Testis (tissue), 5 donors: ENCODE measurements at places on chromosomes 6 and 20. TPM values are rescaled to one million over a fixed set of nuclear protein-coding genes. Genes with fewer than 3 reads are reported as not detected.

AKAP7 gene
- total RNA-seq: 32.4 TPM

RAET1E gene
- total RNA-seq: 0.31 TPM

LY6G6F gene
- total RNA-seq: not detected

SLC13A3 gene
- total RNA-seq: 4.1 TPM

GRCh38 chr6:4224067-4224978, 88.9 kb upstream of the ECI2 start:
- no peaks in the 10 kb centered on the region for H3K27me3 ChIP-seq
- H3K4me1 ChIP-seq: peaks cover 11% of the 10 kb centered on the region
- H3K27ac ChIP-seq: peak overlapping the region; percentile 39
- H3K36me3 ChIP-seq: no peaks in the 10 kb centered on the region
- H3K4me3 ChIP-seq: no peak overlapping the region
- DNase-seq: peak; percentile 66

DNA sequence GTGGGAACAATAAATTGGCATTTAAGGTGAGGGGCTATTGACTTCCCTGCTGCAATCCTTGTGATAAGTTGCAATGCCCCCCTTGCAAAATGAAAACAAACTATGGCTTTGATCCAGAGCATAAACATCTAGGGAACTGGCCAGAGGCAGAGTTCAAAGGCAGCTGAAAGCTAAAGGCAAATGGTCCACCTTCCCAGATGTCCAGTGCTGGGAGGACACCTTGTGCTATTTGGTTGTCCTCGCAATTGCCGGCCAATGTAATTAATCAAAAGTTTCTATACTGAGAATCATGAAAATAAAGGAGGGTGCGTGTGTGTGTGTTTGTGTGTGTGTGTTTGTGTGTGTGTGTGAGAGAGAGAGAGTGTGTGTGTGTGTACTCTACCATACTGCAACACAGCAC, 337.4 kb downstream of the CBLN4 start:
- H3K36me3 ChIP-seq: no peaks in the 10 kb centered on the region
- H3K4me1 ChIP-seq: no peaks in the 10 kb centered on the region
- no peak overlapping the region for H3K27ac ChIP-seq
- DNase-seq: no peak
- no peak overlapping the region for H3K4me3 ChIP-seq

GRCh38 chr6:147699140-147699539, 190.7 kb downstream of the SAMD5 start:
- no peaks in the 10 kb centered on the region for H3K27me3 ChIP-seq
- no peak overlapping the region for H3K4me3 ChIP-seq
- DNase-seq: no peak
- H3K4me1 ChIP-seq: peaks cover 7% of the 10 kb centered on the region

DNA sequence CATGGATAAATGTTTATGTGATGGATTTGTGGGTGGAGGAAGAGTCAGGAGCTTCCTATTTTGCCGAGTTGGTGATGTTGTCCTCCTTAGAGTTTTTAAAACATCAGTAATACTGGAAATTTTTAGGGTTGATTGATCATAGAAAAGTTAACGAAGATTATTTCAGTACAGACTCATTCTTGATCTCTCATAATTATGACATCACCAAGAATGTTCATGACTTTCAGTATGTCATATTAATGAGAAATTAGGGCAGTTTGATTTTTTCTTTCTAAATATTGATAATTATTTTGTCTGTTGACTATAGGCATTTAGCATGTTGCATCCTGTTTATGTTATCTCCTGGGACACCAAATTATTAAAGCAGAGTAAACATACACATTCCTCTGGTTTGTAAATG, 512.2 kb downstream of the CD109 start:
- H3K36me3 ChIP-seq: no peaks in the 10 kb centered on the region
- DNase-seq: no peak
- no peaks in the 10 kb centered on the region for H3K4me1 ChIP-seq
- no peaks in the 10 kb centered on the region for H3K27me3 ChIP-seq
- no peak overlapping the region for H3K4me3 ChIP-seq

DNA sequence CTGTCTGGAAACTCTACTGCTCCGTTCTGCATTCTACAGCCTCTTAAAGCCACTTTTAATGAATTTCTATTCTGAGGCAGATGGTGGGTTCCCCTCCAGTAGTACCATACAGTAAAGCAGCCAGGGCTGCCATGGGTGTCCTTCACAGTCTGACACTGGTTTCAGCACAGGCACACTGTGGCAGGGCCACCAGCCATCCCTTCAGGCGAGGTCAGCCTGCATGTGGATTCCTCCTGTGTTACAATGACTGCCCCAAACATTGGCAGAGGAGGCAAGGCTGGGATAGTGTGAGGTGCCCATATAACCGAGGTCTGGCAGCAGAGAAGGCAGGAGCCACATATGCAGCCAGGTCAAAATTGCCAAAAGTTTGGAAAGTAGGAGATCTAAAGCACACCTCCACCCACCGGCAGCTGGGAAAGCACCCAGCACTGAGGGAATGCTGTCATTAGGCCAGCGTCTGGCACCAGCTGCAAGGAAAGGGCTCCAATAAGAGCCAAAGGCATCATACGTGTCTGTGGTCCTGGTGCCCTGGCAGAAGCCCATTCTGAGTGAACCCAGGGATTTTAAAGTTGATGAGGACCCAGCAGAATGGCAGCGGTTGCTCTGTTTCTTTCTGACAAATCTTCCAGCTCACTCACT, 24.0 kb downstream of the STK35 start:
- H3K27me3 ChIP-seq: no peaks in the 10 kb centered on the region
- H3K36me3 ChIP-seq: no peaks in the 10 kb centered on the region
- DNase-seq: no peak
- no peak overlapping the region for H3K27ac ChIP-seq

DNA sequence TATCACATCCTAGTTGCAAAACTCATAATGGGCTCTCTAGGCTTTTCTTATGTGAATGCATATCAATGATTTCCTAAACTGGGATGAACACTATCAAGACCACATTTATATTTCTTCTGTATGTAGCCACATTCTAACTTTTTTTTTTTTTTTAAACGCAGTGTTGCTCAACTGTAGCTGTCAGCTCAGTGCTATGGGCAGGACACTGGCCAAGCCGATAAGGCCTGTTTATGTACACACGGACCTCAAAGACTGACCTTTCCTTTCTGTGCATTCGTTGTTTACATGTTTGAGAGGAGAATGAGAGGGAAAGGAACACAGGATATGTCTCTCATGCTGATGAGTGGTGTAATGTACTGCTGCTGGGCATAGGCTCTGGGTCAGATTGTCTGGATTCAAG, 75.1 kb upstream of the B3GAT2 start:
- H3K4me1 ChIP-seq: no peaks in the 10 kb centered on the region
- H3K27ac ChIP-seq: no peak overlapping the region
- no peaks in the 10 kb centered on the region for H3K36me3 ChIP-seq

DNA sequence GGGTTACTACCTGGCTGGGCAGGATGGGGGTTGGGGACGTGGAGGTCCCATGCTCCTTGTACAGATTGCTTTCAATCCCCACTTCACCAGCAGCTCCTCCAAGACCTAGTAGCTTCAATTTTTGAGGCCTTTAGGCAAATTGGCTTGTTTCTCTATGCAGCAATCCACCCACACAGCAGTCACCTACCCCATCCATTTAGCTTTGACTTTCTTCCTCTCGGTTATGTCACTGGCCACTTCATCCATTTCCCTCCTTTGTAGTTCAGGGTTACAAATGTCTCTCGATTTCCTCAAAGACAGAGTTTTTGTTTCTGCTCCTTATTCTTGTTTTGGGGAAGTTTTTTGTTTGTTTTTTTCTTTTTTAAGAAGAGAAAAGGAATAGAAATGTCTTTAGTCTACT, 33.4 kb upstream of the RSPO4 start:
- no peaks in the 10 kb centered on the region for H3K36me3 ChIP-seq
- no peaks in the 10 kb centered on the region for H3K4me1 ChIP-seq
- no peak overlapping the region for H3K4me3 ChIP-seq

DNA sequence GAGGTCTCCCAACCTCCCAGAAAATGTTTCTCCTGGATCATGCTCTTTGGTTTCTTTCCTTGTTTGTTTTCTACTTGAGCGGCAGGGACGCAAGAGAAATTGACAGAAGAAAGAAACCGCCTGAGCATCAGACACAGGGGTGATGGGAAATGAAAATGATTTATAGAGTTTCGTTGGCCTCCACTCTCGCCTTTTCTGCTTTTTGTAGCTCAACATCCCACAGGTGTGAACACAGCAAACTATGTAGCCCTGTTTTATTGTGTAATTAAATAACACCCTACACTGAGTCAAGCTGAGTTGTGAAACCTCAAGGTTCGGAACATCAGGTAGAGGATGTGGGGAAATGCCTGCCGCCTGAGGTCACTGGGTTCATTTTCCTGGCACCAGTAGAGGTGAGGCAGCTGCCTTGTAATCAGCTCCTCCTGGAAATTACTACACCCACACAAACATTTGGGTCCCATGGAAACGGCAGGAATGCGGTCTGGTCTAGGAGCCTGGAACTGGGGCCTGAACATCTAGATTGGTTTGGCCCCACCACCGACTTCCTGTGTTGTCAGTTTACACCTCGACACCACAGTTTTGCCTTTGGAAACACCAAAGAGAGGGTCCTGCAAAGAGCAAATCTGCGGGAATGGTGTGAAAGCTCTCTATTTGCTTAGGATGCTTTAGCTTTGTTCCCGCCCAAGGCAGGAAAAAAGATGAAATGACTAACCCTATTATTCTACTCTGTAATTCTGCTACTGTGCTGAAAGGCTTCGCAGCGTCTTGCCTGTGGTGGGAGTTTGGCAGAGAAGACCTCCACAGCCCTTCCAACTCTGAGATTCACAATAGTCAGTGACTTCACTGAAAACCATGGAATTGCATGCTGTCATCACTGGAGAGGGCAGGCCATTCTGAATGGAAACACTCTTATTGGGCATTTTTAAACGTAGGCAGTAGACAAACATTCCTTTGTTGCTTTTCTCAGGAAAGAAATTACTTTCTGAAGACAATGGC, 53.0 kb downstream of the ADAT2 start:
- H3K27me3 ChIP-seq: no peaks in the 10 kb centered on the region
- no peaks in the 10 kb centered on the region for H3K4me1 ChIP-seq
- no peak for DNase-seq
- no peak overlapping the region for H3K27ac ChIP-seq
- no peak overlapping the region for H3K4me3 ChIP-seq
